ENCODE measurements at places on chromosomes 11 and 22. TPM values are rescaled to one million over a fixed set of nuclear protein-coding genes. Genes with fewer than 3 reads are reported as not detected.

DNA sequence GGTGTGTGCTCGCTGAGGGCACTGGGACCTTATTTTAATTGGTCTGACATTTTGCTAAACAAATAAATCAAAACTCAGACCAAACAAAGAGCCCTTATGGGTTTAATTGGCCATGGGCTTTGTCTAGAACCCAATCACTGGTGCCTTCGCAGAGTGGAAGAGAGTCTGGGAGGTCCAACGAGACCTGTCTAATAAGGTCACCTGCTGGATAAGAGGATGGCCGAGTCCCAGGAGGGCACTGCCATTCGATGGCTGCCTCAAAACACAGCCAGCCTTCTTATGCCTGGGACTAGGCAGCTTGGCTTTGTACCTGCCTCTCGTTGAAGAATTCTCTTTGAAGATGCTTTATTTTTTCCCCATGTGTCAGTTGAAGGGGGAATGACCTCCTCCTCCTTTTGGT, 171.1 kb downstream of the CEP164 start:
- DNase-seq = no peak
- H3K36me3 ChIP-seq = no peaks in the 10 kb centered on the region
- H3K4me1 ChIP-seq = no peaks in the 10 kb centered on the region
- peaks cover 6% of the 10 kb centered on the region for H3K27me3 ChIP-seq
- H3K27ac ChIP-seq = no peak overlapping the region
- no peak overlapping the region for H3K4me3 ChIP-seq

- H3K27me3 ChIP-seq = no peaks in the 10 kb centered on the region
- no peaks in the 10 kb centered on the region for H3K4me1 ChIP-seq
- no peak overlapping the region for H3K27ac ChIP-seq
- no peak overlapping the region for H3K4me3 ChIP-seq
- peaks cover 46% of the 10 kb centered on the region for H3K36me3 ChIP-seq
These were observed 29.6 kb downstream of the CAT start for GRCh38 chr11:34468209-34468841.

- H3K27ac ChIP-seq = no peak overlapping the region
- H3K36me3 ChIP-seq = no peaks in the 10 kb centered on the region
- peaks cover 10% of the 10 kb centered on the region for H3K27me3 ChIP-seq
- no peak for DNase-seq
- H3K4me1 ChIP-seq = peaks cover 6% of the 10 kb centered on the region
- no peak overlapping the region for H3K4me3 ChIP-seq
These were observed 5.4 kb upstream of the TMPRSS4 start for GRCh38 chr11:118071416-118072030.

DNA sequence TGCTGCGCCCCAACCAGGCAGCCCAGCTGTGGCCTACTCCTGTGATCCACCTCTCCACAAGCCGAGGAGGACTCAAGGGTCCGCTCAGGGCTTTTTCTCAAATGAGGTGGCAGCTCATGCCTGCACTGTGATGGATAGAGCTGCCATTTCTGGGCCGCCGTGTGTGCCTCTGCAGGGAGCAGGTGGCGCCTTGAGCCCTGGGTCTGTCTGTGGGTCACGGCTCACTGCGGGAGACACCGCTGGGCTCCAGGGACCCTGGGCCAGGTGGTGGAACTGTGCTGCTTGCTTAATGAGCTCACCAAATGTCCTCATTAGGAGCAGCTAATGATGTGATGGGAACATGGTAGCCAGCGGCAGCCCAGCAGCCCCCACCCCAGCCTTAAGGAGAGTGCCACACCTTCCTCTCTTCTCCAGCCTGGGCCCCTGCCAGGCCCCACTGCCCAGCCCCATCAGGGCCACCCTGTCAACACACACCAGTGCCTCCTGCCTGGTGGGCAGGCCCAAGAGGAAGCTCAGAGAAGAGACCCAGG, 50.8 kb downstream of the DHCR7 start:
- H3K4me1 ChIP-seq = no peaks in the 10 kb centered on the region
- no peak for DNase-seq
- no peaks in the 10 kb centered on the region for H3K27me3 ChIP-seq

DNA sequence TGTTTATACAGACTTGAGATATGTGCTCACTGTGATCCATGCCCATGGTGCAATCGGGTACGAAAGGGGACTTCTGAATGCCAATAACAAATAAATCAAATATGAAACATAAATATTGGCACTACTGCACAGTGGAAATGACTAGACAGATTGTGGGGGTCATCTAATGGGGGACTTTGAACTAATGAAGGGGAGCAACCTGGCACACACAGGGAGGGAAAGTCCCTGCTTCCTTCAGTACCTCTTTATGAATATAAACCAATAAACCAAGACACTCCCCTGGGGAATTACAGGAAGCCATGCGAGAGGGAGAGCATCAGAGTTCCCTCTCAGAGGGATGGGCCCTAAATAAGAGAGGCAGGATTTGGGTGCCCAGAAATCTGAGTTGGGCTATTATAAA, 21.1 kb downstream of the MIF start:
- H3K4me1 ChIP-seq = peaks cover 28% of the 10 kb centered on the region
- peak overlapping the region; percentile 14 for H3K27ac ChIP-seq
- H3K4me3 ChIP-seq = no peak overlapping the region
- H3K27me3 ChIP-seq = no peaks in the 10 kb centered on the region
- peaks cover 17% of the 10 kb centered on the region for H3K36me3 ChIP-seq

DNA sequence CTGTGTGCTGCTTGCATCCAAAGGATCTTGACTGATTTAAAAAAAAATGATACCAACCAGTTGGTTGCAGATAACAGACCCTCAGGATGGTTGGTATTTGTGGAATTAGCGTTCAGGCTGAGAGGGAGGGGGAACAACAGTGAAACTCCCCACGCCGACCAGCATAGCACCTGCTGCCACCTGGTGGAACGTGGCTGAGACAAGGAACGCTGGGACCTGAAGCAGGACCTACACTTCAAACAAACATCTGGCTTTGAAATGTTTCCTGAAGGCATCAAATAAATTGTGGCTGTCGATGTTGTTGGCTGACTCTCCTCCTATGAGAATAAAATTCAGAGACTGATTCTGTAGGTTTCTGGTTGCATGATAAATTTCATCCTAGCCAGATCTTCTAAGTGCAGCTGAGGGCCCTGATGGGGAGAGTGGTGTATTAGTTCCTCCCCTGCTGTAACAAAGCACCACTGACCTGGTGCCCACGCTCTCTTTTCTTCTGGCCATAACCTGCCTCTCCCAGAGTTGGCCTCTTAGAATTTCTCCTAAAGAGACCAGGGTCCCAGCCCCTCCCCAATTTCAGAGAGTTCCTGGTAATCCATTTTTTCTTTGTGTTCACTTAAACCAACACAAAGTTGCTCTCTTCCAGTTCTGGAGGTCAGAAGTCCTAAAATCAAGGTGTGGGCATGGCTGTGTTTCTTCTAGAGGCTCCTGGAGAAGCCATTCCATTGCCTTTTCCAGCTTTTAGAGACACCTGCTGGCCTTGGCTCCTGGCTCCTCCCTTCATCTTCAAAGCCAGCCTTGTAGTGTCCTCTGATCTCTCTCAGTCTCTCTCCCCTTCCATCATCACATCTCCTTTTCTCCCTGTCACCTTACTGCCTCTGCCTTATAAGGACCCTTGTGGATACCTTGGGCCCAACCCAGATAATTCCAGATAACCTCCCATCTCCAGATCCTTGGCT, 17.3 kb downstream of the APOL2 start:
- H3K36me3 ChIP-seq = peaks cover 7% of the 10 kb centered on the region
- H3K27me3 ChIP-seq = peaks cover 33% of the 10 kb centered on the region
- H3K4me3 ChIP-seq = peak overlapping the region; percentile 29

GRCh38 chr11:46330563-46331281, 16.5 kb upstream of the DGKZ start:
- peaks cover 23% of the 10 kb centered on the region for H3K4me1 ChIP-seq
- no peak for DNase-seq
- H3K4me3 ChIP-seq = no peak overlapping the region

DLG2 gene
- total RNA-seq = 2.1 TPM

MYO18B gene
- total RNA-seq = 6.1 TPM

DBX1 gene
- total RNA-seq = not detected

Measured in activated CD8-positive, alpha-beta memory T cell treated with anti-CD3 and anti-CD28 coated beads, Interleukin-2, amount 10 ng/mL, durations not matched to agents 7 days and 5 days (primary cell).